Fibroblast of the conjunctiva (primary cell): ENCODE measurements at places on chromosomes 16 and 17.

- no peak for DNase-seq
These were observed 71.5 kb upstream of the DNAJA2 start for GRCh38 chr16:47045023-47045422.

DNA sequence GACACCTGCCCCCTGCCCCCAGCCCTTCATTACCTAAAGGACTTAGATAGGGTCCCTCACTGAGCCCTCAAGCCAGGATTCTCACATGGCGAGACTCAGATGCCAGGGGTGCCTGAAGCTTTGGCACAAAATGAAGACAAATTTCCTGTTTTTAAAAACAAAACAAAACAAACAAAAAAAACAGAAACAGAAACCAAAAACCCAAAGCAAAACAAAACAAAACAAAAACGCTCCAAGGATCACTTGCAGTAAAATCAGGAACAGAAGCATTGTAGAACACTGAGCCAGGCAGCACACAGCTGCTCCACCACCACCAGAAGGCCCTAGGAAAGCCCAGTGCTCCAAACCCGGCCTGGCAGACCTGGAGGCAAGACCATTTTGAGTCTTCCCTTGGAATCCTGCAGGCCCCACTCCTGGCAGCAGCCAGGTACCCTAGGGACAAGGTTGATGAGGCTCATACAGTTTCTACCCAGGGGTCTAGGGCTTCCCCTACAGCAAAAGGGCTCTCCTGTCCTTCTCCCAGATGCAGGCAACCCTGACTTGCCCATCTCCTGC lies 20.8 kb downstream of the MYO18A start:
- no peak for DNase-seq

DNA sequence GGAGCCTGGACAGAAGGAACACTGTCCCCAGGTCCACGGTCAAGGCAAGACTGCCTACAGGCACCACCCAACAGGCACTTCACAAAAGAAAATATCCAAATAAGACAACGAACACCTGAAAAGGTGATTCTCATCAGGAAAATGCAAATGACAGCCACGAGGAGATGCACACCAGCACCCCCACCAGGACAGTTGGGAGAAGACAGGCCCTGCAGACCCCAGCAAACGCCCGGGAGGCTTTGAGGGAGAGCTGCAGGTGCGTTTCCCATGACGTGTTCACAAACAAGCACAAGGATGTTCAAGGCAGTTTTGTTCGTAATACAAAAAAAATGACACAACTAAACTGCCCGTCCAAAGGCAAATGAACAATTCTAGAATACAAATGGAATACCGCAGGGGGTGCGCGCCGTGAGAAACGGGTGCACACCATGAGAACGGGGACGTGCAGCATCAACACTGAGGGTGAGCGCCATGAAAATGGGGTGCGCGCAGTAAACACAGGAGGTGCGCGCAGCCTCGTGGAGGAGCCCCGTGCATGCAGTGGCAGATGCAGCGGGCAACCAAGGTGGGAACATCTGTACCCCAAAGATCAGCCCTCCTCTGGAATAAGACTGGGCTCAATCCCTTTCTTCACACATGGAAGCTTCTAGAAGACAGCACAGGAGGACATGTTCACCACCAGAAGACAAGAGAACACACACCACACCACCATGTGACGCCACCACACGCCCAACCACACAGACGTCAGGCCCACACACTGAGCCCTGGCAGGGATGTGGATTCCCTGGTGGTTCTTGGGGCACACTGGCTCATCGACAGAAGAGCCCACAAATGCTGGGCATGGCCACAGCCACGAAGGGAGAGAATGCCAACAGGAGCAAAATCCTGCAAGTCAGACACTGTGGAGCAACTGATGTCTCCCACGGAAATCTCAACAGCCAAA lies 91.2 kb downstream of the ZNF778 start:
- no peak for DNase-seq

DNA sequence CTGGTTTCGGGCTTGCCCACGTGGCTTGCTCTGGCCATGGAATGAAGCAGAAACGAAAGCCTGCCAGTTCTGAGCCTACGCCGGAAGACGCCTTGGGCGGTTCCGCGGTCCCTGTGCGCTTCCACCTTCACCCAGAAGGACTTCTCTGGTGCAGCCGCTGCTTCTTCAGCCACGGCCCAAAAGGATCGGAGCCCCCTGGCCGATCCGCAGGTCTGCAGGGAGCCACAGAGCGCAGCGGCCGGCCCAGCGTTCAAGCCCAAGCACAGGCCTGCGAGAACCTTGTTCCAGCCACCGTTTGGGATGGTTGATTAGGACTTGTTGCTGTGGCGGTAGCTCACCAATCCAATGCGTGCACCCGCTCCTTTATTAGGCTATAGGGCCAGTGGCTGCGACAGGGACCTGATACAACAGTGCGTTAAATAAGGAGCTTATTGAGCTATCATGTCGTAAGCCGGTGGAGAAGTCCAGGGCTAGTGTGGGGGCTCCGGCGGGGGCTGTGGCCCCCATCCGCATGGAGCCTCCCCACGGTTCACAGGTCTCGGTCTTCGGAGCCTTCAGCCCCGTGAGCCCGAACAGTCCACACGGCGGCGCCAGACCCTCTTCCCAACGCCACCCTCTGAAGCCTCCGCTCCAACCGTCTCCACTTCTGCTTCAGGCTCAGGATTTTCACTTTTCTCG lies 10.2 kb upstream of the MPP2 start:
- no peak for DNase-seq

GRCh38 chr17:7562208-7562605 lies 488 bp downstream of the SENP3 start:
- DNase-seq, result no peak
